ENCODE measurements at places on chromosomes 6 and 20.

GRCh38 chr6:89242574-89243330 lies 25.6 kb upstream of the GABRR1 start:
- peak; percentile 52 for DNase-seq

- DNase-seq, result no peak
Observed at GRCh38 chr6:44307217-44307616, 5.9 kb downstream of the AARS2 start.

DNA sequence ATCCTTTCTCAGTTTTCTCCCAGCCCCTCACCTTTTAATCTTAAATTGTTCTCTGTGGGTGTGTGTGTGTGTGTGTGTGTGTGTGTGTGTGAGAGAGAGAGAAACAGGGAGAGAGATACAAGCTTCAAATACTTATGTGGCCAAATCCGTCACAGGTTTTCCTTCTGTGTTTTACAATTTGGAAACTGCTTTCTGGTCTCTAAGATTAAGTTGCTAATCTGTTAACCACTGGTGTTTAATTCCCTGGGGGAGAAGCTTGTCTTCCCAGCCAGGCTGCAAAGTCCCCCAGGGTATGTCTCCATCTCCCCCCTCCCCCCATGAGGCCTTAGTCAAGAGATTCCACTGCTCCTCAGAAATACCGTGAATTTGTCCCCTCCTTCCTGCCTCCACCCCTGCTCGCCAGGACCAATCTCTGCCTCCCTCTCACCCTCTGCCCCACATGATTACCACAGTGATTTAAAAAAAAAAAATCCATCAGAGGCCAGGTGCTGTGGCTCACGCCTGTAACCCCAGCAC lies 49.0 kb downstream of the RIPOR3 start:
- DNase-seq, result no peak

GRCh38 chr6:118746825-118747174 lies 95.4 kb upstream of the CEP85L start:
- DNase-seq, result no peak

DNA sequence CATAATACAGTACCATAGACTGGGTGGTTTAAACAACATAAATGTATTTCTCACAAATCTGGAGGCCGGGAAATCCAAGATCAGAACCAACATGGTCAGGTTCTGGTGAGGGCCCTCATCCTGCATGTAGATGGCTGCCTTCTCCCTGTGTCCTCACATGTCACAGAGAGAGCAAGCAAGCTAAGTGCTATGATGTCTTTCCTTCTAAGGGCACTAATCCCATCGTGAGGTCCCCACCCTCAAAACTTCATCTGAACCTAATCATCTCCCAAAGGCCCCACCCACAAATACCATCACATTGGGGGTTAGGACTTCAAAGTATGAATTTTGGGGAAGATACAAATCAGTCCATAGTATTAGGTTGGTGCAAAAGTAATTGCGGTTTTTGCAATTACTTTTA lies 56.8 kb downstream of the CCDC170 start:
- no peak for DNase-seq

GRCh38 chr6:11889572-11889971 lies 111.0 kb upstream of the ADTRP start:
- DNase-seq, result no peak

- DNase-seq, result no peak
Observed at GRCh38 chr6:158991017-158991723, 8.8 kb downstream of the RSPH3 start.

DNA sequence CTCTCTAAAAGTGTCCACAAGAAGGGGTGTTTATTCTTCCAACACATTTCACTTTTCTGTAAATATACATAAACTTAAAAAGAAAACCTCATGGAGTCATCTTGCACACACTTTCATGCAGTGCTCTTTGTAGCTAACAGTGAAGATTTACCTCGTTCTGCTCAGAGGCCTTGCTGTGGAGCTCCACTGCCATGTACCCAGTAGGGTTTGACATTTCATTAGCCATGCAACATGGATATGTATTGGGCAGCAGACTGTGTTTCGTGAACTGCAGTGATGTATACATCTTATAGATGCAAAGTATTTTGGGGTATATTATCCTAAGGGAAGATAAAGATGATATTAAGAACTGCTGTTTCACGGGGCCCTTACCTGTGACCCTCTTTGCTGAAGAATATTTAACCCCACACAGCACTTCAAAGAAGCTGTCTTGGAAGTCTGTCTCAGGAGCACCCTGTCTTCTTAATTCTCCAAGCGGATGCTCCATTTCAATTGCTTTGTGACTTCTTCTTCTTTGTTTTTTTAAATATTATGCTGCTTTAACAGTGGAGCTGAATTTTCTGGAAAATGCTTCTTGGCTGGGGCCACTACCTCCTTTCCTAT lies 17.9 kb downstream of the IRF4 start:
- DNase-seq, result no peak

GRCh38 chr6:138809677-138810076 lies 13.8 kb downstream of the ECT2L start:
- no peak for DNase-seq

DNA sequence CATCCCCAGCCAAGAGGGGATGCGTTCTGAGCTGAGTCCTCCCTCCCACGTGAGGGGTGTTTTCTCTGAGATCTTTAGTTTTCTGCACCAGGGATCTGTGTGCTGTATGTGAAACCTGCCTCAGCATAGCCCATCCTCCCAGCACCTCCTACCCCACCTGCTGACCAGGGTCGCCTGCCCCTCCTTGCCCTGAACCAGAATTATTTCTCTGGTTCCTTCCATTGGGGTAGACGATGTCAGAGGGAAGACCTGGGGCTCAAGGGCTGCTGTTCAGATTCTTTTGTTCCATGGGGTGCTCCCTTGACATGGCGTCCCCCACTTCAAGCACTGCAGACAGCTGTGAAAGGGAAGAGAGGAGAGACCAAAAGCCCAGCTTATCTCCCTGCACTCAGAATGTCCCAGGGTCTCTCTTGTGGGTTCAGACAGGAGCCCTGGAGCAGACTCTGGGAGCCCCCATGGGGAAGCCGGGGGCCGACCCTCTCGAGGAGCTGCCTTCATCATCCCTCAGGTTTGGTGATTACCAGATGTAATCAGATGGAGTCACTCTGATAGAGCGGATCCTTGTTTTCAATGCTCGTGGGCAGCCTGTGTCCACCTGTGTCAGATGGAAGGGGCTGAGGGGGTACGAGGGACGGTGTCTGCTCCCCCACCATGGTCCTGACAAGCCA lies 74.3 kb downstream of the ERMARD start:
- no peak for DNase-seq

DNA sequence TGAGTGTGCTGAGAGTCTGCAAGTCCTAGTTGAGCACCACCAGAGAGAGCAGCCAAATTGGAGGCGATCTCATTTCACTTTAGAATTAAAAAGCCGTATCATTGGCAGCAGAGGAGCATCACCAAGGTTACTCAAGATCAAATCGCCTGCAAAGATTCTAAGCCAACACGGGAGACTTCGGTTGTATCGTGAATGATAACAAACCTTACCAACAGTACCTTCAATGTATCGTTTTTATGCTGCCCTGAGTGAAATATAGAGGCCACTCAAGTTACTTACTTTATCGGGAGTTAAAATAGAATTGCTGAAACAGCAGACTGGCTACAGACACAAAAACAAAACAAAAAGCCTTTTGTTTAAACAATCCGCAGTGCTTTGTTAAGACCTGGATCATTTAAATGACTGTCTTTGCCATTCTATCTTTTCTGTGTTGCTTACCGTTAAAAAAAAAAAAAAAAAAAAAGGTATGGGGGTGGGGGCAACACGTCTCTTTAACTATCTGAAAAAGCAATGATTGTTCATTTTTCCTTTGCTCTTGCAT lies 14.2 kb downstream of the NHSL1 start:
- DNase-seq, result peak; percentile 6

GRCh38 chr6:10719964-10720264 lies 3.0 kb upstream of the TMEM14C start:
- DNase-seq, result no peak

DNA sequence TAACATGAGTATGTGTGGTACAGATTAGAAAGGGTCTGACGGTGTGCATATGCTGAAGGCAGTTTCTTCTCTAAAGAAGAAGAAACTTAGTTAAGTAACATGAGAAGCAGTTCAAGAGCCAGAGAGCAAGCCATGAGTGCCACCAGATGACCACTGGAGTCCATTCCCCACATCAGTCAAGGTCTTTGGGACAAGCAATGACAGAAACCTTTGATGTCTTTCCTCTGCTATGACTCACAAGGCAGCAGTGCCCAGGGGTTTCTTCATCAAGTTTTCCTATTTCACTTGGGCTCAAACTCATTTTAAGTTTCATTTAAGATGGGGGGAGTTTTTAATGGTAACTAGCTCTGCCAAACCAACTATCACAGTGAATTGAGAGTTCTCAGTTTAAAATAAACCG lies 303.8 kb upstream of the TBX18 start:
- no peak for DNase-seq

- no peak for DNase-seq
Observed at GRCh38 chr20:22925613-22925983, 109.5 kb upstream of the SSTR4 start.

DNA sequence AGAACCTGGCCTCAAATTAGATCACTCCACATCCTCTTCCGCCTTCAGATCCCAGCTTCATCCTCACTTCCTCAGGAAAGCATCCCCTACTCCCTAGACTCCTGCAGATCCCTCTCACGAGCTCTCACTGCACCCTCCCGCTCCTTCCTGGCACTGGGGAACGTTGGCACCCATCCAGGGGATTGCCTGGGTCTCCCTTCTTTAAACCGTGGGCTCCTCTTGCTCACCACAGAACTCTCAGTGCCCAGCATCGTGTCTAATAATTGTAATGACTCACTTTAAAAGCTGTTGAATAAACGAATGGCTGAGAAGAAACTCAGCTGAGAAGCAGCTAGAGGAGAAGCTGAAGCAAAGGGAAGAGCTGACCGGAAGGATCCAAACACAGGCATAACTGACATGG lies 20.4 kb downstream of the ZC3H12D start:
- no peak for DNase-seq

DNA sequence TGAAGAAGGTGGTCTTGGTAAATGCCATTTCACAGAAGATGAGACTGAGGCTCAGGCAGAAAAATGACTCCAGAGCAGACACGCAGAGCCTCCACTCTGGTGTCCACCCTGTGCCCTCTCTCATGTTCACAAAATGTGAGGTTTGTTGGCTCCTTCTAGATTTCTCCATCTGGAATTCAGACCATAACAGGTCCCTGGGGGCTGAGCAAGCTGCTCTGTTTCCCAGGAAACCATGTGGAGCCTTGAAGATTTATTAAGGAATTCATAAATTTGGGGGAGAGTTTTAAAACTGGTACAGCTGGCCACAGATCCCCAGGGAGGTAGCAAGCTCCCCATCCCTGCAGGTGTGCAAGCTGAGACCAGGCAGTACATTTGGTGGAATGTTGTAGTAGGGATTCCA lies 38.8 kb upstream of the SIRPA start:
- peak; percentile 78 for DNase-seq

DNA sequence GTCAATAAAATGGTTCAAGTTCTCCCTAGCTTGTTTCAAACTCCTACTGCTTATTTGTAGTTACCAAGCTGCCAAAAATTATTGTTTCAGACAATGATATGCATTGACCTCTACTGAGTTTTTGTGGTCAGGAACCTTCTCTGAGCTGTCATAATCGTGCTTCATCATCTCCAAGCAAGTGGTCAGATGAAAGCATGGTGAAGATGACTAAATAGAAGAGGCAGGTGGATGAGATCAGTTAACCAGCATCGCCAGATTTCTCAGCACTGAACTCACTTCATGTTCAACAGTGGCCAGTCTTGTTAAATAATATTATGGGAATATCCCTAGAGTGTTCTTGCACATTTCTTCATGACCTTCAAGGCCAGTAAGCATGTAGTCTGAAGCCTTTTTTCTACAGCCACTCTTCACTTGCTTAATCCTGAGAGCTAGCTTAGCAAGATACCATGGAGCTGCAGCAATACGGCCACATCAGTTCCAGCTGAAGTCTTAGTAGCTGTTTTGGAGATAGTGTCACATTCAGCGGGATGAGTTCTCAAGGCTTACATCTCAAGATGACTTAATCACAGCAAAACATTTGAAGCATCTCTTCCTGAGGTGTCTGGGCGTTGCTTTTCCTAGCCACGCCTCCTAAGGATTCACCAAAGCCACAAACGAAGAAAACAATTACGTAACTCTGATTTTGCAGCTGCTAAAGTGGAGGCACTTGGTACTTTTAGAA lies 101.6 kb upstream of the TMEM30A start:
- no peak for DNase-seq

- DNase-seq, result no peak
Observed at GRCh38 chr20:57860576-57860975, 150.8 kb upstream of the PMEPA1 start.

GRCh38 chr20:56872620-56873458 lies 243.7 kb downstream of the TFAP2C start:
- DNase-seq, result no peak

- DNase-seq, result no peak
Observed at GRCh38 chr20:103456-103855, 16.0 kb downstream of the DEFB125 start.

DNA sequence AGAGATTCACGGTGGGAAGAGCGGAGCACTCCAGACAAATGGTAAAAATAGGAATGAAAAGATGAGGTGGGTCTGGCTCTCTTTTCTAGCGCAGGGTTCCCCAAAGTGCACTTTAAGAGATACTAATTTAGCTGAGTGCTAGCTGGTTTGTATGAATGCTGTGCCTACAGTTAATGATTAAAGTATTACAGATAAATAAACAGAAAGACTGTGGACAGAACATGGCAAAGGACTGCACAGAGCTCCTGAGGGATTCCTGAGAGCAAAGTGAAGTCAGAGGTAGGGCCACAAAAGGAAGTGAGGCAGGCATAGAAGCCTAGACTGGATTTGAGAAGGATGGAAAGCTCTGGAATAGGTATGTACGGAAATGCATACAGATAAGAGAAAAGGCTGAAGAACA lies 114.5 kb downstream of the INSM1 start:
- no peak for DNase-seq

- no peak for DNase-seq
Observed at GRCh38 chr6:95784869-95785268, 207.5 kb downstream of the MANEA start.

DNA sequence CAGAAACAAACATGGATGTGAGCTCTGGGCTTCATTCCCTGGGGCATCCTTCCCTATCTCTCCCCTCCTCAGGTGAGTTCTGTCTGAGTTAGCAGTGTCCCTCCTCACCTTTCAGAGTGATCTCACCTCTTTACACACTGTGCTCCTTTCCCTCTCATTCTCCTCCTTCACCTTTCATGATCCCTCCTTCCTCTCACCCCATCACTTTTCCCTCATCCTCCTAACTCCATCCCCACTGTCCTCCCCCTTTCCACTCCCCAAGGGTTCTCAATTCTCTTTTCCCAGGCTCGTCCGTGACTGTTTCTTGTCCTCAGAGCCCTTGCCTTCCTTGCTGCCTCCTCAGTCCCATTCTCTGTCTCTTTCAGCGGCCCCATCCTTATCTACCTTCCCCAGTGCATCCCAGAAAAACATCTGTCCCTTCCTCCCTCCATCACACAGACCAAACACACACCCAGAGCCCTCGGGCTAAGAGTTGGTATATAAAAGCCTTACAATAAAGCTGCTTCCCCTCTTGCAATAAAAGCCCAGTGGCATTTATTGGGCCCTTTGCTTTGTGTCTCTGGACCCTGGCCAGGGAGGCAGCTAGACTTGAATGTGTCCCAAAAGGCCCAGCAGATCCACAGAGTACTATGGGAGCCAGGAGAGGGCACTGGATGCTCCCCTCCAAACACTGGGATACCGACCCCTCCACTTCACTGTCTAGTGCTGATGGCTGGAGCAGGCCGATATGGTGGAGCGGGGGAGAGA lies 1.9 kb downstream of the RNF39 start:
- no peak for DNase-seq

GRCh38 chr6:54428431-54428830 lies 120.2 kb downstream of the TINAG start:
- no peak for DNase-seq

- DNase-seq, result no peak
Observed at GRCh38 chr6:2186516-2186915, 58.9 kb downstream of the GMDS start.

Data from NCI-H446 treated with DMSO at 0.1 percent for 48 hours (cell line).